ENCODE measurements at places on chromosomes 5 and 9.

DNA sequence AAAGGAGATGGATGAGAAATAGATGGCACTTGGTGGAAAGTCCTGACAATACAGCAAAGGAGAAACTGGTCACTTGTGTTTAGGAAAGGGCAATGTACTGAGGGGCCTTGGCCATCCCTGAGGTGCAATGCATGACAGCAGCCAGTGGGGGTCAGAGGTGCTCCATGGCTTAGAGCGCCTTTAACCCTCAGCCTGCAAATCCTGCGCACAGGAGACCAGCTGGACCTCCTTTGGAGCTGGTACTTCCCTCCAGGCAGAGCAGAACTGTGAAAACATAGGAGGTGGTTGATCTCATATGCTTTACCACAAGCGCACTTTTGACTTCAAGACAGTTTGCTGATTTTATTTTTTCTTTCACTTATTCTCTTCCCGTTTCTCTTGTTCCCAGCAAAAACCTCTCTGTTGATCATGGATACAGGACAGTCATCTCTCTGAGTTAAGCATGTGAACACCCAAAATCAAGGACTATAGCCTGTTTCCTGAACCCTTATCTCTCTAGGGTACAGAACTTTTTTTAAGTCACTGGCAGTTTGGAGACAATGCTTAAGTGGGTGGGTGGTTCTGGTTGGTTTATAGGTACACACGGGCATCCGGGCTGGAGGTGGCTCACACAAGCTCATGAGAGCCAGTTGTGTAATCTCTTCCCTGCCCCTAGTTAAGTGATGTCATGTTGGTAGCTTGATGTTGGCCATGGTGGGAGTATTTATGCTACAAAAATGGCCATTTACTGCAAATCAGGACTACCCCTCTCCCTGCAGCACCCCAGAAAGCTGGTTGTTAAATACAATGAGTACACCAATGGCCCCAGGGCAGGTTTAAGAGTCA is 37.6 kb upstream of the ANKRD55 start:
- DNase-seq, result peak; percentile 86

GRCh38 chr9:106032978-106033377 is 338.6 kb downstream of the TMEM38B start:
- DNase-seq, result no peak

GRCh38 chr5:14665949-14666348 is 1.4 kb downstream of the OTULIN start:
- peak; percentile 33 for DNase-seq

DNA sequence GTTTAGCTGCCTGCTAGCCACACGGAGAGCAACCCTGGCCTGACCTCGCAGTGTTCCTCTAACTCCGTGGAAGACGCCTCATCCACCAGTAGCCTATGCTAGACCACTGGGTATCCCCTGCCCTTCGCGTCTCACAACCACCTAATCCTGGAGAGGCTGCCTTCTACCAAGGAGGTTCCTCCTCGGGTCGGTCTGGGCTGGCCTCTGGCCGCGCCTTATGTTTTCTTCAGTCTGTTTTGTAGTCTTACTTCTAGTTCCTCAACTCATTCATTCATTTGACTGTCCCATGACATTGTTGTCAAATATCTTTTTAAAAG is 1.6 kb upstream of the TPM2 start:
- DNase-seq, result no peak

DNA sequence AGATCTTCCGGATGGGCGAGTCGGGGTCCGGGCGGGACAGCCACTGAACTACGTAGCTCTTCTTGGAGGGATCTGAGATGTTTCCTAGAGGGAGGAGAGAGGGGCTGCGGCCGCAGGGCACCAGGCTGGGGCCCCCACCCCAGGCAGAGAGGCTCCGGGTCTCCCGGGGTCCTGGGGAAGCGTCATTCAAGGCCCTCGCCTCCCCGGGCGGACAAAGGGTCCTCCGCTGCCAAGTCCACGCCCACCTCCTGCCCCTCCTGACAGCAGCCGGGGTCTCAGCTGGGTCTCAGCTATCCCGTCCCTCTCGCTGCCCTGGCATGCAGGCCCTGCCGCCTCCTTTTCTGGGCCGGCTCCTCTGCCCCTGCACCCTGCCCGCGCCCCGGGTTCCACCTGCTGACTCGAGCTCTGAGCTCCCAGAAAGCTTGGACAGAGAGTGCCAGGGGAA is 61.5 kb downstream of the ZNF354C start:
- no peak for DNase-seq

GRCh38 chr5:38672059-38672788 is 115.8 kb upstream of the LIFR start:
- no peak for DNase-seq

DNA sequence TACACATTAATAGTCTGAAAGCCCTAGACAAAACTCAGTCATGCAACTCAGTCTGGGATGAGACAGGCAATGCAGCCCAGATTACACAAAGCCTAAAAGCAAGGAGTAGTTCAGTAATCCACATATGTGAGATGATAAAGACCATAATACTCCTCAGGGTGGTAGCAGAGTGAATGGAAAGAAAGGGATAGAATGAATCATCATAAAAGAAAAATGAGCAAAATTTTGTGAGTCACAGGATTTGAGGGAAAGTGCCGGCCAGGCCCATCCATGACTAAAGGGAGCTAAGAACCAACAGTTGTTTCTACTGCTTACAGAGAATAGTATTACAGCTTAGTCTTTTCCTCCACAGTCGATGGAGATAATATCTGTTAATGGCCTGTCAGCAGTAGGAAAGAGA is 90.0 kb upstream of the POU5F2 start:
- DNase-seq, result no peak

DNA sequence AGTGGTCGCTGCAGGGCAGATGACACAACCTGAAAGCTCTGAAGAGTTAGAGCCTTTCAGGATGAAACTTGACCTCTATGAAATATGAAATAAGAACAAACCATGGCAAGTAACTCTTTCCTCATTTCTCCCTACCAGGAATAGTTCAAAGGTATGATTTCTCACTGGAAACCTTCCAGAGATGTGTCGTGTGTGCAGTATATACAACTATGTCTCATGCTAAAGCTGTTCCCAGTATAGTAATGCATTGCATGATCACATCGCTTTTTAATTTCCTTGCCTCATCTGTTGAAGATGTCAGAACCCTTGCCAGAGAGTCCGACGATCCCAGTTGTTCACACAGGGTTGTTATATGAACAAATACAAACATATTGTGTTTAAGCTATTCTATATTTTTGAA is 45.8 kb upstream of the RGMB start:
- DNase-seq, result no peak

DNA sequence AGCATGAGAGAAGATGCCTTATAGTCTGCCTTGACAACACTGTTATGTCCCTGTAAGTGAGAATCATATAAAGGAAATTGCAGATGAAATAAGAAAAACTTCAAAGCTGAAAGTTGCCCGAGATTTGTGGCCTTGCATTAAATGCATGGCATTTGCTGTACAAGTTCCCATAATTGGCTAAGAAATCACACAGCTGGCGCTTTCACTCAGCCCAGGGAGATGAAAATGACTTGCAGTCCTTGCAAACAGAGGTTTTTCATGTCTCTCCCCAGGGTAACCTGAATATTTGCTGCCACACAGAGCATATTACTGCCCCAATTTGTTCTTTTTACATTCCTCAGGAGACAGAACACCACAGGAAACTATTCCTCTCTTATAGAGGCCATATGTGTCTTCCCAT is 174.8 kb downstream of the FAM114A2 start:
- no peak for DNase-seq

DNA sequence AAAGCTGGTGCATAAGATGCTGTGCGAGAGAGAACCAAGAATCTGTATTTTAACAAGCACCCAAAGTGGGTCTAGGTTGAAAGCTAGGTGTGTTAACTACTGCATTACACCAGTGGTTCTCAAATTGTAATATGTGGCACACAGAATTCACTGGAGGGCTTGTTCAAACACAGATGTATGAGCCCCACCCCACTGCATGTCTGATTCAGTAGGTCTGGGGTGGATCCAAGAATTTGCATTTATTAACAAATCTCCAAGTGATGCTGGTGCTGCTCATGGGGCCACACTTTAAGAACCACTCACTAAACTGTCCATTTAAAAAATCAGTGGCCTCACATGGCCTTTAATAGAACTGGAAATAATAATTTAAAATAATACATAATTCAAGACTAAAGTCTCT is 40.4 kb downstream of the LPAR1 start:
- no peak for DNase-seq

DNA sequence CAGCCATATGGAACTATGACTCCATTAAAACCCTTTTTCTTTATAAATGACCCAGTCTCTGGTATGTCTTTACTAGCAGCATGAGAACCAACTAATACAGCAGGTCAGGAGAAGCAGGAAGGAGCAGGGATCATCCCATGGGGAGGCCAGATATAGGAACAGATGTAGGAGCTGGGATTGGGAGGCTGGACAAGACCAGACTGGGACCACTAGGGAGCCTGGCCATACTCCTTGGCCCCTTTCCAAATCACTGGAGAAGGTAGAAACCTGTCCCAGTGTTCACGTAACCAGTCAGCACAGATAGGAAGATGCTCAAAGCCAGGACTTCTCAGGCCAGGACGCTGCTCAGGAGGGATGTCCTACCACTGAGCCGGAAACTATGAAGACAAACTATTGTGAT is 95.5 kb downstream of the LMX1B start:
- DNase-seq, result no peak

DNA sequence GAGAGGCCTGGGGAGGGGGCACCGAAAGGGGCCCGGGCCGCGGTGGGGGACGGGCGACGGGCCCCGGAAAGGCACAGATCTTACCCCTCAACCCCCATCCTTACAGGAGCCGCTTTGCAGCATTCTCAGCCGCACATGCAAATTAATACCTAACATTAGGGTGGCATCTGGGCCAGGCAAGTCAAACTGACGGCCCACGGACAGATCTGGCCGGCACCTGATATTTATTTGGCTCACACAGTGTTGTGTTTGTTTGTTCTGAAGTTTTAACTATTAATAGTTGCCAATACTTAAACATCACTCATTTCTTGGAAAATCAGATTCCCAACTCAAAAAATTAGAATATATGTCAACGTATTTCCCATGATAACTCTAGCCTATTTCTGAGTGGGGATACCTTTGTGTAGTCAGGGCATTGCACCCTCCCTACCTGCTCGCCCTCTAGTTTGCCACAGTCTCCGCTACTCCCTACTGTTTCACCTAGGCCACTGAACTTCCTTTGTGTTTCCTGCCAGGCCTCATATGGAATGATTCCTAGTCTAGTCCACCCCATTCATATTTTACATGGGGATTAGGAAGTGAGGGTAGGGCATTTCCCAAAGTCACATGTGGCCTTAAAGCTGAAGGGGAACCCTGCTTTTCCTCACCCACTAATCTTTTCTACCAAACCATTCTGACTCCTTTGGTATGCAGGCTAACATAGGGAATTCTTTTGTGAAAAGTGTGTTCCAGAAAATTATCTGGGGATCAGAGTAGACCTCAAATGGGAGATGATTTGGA is 71.9 kb upstream of the LARP1 start:
- DNase-seq, result no peak

- DNase-seq, result no peak
Observed at GRCh38 chr9:128765499-128765898, 6.2 kb downstream of the ZER1 start.

DNA sequence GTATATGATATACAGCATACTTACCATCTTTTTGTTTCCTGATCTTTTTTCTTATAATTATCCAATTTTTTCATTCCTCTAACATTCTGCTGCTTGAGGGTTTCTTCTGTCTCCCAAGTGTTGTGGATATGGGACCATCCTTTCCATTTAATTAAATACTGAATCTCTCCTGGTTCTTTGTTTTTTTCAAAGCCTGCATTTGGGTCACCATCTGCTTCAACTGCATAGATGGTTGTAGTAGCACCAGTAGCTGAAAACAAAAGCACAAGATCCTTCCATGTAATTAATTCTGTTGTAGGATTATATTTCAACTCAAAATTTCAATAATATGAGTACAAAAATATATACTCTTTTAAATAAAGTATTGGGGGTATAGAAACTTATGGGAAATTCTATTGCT is 29.4 kb downstream of the CHD1 start:
- DNase-seq, result no peak

DNA sequence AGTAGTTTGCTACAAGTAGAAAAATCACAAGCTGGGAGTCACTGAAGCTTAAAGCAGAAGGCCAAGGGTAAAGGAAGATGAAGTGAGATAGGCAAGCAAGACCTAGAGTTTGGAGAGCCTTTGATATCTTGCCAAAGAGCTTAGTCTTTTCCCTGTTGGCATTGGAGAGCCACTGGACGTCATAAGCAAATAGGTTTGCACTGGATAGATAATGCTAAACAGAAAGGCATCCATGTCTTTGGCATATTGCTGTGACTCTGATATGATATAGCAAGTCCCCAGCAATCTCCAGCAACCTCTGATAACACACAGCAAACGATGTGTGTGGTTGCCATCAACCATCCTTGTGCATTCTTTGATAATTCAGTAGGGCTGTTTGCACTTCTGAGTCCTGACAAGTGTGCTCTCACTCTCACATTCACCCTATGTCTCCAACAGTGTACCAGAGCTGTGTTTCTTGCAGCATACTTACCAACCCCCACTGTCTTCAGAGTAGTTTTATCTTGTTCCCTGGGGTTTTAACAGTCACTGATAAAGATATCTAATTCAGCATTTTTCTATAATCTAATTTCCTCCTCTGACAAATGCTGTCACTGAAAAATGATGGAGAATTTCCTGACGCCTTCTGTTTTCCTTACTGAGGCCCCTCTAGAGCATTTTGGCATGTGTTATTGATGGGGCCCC is 16.9 kb upstream of the FREM1 start:
- DNase-seq, result no peak

GRCh38 chr9:124272118-124272517 is 14.4 kb downstream of the NEK6 start:
- DNase-seq, result no peak

DNA sequence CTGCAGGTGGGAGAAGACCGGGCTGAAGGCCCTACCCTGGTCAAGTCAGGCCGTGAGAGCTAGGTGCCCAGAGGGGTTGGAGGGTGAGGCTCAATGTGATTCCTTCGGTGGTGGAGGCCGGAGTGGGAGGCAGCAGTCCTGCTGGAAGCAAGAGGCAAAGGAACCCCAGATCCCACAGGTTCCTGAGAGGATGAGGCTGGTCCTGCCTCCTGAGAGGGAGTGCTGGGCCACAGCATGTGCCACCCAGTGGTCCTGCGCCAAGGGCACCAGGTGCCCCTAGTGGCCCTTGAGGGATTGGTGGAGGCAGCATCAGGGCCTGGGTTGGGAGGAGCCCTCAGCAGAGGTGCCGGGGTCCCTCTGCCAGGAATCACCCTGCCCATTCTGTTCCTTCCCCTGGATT is 59.1 kb downstream of the BARX1 start:
- no peak for DNase-seq

GRCh38 chr5:171226096-171226754 is 82.8 kb upstream of the TLX3 start:
- DNase-seq, result no peak
